Motor neuron (in vitro differentiated cells): ENCODE measurements at places on chromosomes 5 and 9.

GRCh38 chr5:127451096-127451495 lies 66.3 kb upstream of the PRRC1 start:
- ATAC-seq = no peak

DNA sequence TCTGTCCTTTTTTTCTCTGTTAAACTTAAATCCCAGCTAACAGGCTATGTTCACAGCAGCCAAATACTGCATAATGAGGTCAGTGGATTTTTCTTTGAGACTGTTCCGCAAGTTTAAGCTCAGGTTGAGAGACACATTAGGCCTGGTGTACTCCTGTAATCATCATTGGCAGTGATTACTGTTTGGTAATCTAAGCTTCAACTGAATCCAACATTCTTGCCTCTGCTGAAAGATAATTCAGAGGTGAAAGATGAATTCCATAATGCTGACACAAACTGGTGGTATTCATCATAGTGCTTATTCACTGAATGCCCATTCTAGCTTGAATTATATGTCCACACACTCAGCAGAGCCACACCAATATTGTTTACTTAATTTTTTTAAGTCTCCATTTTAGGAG lies 108.5 kb downstream of the NFIB start:
- ATAC-seq = peak; percentile 34

DNA sequence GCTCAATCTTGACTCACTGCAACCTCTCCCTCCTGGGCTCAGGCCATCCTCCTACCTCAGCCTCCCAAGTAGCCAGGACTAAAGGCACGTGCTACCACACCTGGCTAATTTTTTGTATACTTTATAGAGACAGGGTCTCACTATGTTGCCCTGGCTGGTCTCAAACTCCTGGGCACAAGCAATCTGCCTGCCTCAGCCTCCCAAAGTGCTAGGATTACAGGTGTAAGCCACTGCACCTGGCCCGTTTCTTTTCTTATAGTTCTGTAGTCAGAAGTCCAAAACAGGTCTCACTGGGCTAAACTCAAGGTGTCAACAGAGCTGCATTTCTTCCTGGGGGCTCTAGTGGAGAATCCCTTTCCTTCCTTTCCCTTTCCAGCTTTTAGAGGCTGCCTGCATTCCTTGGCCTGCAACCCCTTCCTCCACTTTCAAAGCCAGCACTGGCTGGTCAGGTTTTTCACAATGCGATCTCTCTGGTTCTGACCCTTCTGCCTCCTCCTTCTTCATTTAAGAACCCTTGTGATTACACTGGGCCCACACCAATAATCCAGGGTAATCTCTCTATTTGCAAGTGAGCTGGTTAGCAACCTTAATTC lies 16.3 kb downstream of the IRF1 start:
- ATAC-seq = no peak

- ATAC-seq = no peak
These were observed 24.2 kb downstream of the P4HA2 start for GRCh38 chr5:132203464-132203818.

- no peak for ATAC-seq
These were observed 535.8 kb downstream of the SEMA5A start for GRCh38 chr5:9009931-9010651.

- ATAC-seq = no peak
These were observed 21.0 kb downstream of the F2RL2 start for GRCh38 chr5:76602094-76602726.

- no peak for ATAC-seq
These were observed 209.3 kb downstream of the ZNF608 start for GRCh38 chr5:124537107-124537506.

- no peak for ATAC-seq
These were observed 142.2 kb downstream of the CAMK4 start for GRCh38 chr5:111366388-111366787.

GRCh38 chr9:28407351-28407750 lies 834.1 kb upstream of the C9orf72 start:
- no peak for ATAC-seq
